A549 treated with dexamethasone at 1 μM for 4 hours (cell line): ENCODE measurements at places on chromosomes 7 and 10. TPM values are rescaled to one million over a fixed set of nuclear protein-coding genes. Genes with fewer than 3 reads are reported as not detected.

DYNC1I1 gene
- total RNA-seq, result 0.11 to 0.25 TPM (median 0.13 TPM) in 5 replicates

PGAM2 gene
- total RNA-seq, result not detected in 5 replicates

CFAP69 gene
- 1.2 to 2.3 TPM (median 2.0 TPM) in 5 replicates for total RNA-seq

MRC1 gene
- total RNA-seq, result 0.01 to 0.04 TPM (median 0.02 TPM) in 4 of 5 replicates, not detected in the other

PIK3CG gene
- not detected in 5 replicates for total RNA-seq

ARHGAP19 gene
- total RNA-seq, result 4.5 to 6.2 TPM (median 5.2 TPM) in 5 replicates

AKR1D1 gene
- 0.04 to 0.08 TPM (median 0.06 TPM) in 3 of 5 replicates, not detected in the others for total RNA-seq

SLC18A2 gene
- 0.02 to 0.04 TPM in 2 of 5 replicates, not detected in the others for total RNA-seq

GBX1 gene
- 0.09 to 0.22 TPM (median 0.13 TPM) in 4 of 5 replicates, not detected in the other for total RNA-seq

RET gene
- total RNA-seq, result 0.50 to 0.98 TPM (median 0.58 TPM) in 5 replicates

CHAT gene
- not detected in 5 replicates for total RNA-seq

CRYGN gene
- not detected in 5 replicates for total RNA-seq

ACSM6 gene
- total RNA-seq, result 0.06 TPM in 1 of 5 replicates, not detected in the others

TET1 gene
- 0.49 to 0.82 TPM (median 0.71 TPM) in 5 replicates for total RNA-seq

CALML5 gene
- total RNA-seq, result not detected in 5 replicates

ENKUR gene
- 0.26 to 0.39 TPM (median 0.30 TPM) in 5 replicates for total RNA-seq

WASL gene
- total RNA-seq, result 20.3 to 29.1 TPM (median 24.2 TPM) in 5 replicates

ASAH2 gene
- 1.7 to 3.1 TPM (median 2.8 TPM) in 5 replicates for total RNA-seq

IPMK gene
- total RNA-seq, result 3.0 to 4.9 TPM (median 3.9 TPM) in 5 replicates

VAX1 gene
- total RNA-seq, result 1.0 to 1.5 TPM (median 1.3 TPM) in 5 replicates

UCN3 gene
- not detected in 5 replicates for total RNA-seq

FEZF1 gene
- total RNA-seq, result not detected in 5 replicates

LMOD2 gene
- not detected in 5 replicates for total RNA-seq

HTR7 gene
- 0.14 to 0.39 TPM (median 0.18 TPM) in 5 replicates for total RNA-seq

MYOZ1 gene
- total RNA-seq, result 0.05 to 0.16 TPM in 2 of 5 replicates, not detected in the others

FOXP2 gene
- not detected in 5 replicates for total RNA-seq

AMPH gene
- total RNA-seq, result 0.04 to 0.27 TPM (median 0.12 TPM) in 5 replicates

GPR85 gene
- not detected in 5 replicates for total RNA-seq

WIPF3 gene
- total RNA-seq, result 0.39 to 0.65 TPM (median 0.62 TPM) in 5 replicates

VPS50 gene
- 5.6 to 7.3 TPM (median 6.4 TPM) in 5 replicates for total RNA-seq

ASB10 gene
- not detected in 5 replicates for total RNA-seq
